ENCODE measurements at places on chromosomes 12 and 14. TPM values are rescaled to one million over a fixed set of nuclear protein-coding genes. Genes with fewer than 3 reads are reported as not detected.
A peak's percentile ranks its signal among the peaks of the same experiment; 100 is the strongest.

STRN3 gene
- total RNA-seq = 39.1 TPM

COCH gene
- 19.8 TPM for total RNA-seq

KCNH3 gene
- 0.57 TPM for total RNA-seq

RNF212B gene
- not detected for total RNA-seq

CLEC6A gene
- total RNA-seq = not detected

DNA sequence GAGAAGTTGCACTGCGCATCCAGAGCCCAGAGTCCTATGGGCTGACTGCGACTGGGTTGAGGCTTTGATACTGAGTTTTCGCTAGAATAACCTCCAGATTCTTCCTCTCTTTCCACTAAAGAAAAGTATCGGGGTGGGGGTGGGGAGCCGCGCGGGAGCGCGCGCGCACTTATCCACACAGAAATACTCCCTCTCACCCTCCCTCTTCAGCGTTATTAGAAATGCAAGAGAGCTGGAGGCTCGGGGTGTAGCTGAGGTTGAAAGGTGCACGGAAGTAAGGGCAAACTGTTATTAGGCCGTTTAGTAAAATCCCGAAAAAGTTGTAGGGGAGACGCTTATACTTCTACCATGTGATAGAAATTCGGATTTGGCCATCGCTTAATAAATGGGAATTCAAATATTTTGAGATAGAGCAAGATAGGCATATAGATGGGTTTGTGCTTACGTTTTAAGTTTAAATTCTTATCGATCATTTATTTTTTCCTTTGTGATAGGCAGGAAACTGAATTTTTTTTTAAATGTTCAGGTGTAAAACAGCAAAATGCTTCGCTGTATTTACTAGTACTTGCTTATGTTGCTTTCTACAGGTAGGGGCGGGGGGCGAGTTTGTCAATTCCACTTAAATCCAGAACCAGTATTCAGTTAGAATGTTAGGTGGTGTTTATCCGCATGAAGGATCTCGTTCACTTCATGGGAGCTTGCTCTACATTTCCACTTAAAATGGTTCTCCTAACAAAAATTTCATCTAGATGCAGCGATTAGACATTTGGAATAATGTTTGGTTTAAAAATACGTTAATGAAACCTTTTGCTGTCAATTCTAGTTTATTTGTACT lies 1.1 kb downstream of the ARHGAP5 start:
- DNase-seq = peak; percentile 8

- DNase-seq = no peak
Observed at GRCh38 chr14:90242444-90242843, 13.9 kb upstream of the PSMC1 start.

DNA sequence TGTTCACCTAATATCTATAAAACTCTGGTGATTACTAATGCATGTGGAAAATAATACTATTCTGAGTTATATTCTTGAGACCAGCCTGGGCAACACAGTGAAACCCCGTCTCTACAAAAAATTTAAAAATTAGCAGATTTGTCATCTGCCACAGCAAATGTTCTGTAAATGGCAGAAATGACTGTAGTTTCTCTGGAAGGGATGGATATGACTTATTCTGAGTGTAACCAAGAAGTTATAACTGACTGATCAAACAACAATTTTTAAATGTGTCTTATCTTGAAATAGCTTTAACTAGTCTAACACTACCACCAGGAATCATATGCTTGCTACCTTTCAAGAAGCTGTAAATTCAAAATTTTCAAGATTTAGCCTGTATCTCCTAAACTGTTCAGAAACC lies 88.7 kb downstream of the PLBD1 start:
- no peak for DNase-seq

- peak; percentile 63 for DNase-seq
Observed at GRCh38 chr12:89707703-89708564, 704 bp downstream of the ATP2B1 start.
